ENCODE measurements at places on chromosomes 3 and 15. TPM values are rescaled to one million over a fixed set of nuclear protein-coding genes. Genes with fewer than 3 reads are reported as not detected.

- no peak for DNase-seq
Observed at GRCh38 chr3:158313338-158313927, 203.5 kb downstream of the RSRC1 start.

DNA sequence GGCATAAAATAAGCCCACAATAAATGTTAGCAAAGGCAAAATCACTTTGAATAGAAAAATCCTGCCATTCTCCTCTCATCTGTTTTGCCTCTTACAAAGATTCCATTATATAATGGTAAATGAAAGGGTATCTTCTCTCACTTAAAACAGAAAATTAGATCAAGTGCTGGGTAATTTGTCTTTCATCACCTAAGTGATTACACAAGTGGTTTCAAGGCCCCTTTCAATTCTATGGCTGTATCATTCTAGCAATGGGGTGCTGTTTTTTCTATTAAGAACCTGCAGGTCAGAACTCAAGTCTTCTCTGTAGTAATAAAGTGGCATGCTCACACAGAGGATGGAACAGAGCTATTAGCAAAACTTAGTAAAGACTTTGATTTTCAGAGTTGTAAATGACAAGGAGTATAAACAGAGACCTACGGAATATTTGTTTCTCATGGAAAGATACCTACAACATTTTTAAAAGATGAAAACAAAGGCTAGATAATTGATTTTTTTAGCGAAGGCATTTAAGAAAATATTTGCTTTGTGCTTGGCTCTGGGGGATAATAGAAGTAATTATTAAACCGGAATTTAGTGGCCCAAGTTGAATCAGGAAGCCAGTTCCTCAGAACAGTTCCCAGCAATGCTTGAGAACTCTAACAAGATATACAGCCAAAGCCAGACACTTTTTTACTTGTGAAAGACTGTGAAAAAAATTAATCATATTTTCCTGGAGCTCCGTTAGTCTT, 137.4 kb downstream of the CMSS1 start:
- no peak for DNase-seq

Gene FETUB
- not detected for total RNA-seq

DNA sequence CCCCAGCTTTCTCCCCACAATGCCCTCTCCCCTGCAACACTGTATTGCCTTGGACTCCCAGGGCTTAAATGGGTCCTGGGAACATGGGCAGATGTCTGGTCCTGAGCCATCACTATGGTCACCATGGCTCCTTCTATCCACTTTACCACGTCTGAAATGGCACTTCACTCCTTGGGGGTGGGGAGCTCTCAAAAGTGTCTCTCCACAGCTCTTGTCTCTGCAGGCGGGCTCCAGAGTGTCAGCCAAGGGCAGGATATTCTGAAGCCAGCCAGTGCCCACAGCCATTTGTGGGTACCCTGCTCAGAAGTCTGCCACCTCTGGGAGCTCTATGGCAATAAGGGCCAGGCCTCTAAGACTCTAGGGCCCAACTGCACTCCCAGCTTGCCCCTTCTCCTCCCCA, 163.9 kb downstream of the PPM1L start:
- peak; percentile 67 for DNase-seq

GRCh38 chr15:101264911-101265641, 12.2 kb downstream of the SELENOS start:
- no peak for DNase-seq

- no peak for DNase-seq
Observed at GRCh38 chr3:32778389-32778788, 39.4 kb upstream of the TRIM71 start.

DNA sequence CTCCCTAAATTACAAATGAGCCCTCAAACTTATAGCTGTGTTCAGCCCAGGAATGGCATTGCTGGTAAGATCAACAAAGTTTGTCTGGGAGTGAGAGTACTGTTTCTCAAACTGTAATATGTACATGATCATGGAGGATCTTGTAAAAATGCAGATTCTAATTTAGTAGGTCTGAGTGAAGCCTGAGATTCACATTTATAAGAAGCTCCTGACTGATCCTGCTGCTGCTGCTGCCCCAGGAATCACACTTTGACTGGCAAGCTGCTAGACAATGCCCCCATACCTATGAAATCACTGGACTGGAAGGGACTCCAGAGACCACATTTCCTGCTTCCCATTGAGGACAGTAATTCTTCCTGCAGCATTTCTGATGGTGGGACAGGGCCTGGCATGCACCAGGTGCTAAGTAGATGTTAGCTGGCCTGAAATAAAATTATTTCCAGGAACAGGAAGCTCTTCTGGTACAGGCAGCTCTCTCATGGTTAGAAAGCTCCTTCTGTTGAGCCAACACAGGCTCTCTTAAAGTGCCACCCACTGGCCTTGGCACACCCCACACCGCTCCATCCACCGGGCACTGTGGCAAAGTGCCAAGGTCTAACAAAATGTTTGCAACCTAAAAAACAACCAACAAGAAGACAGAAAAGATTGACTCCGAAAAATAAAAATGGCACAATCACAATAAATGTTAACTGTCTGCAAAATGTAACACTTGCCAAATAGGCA, 36.7 kb upstream of the ZNF710 start:
- DNase-seq, result peak; percentile 59

DNA sequence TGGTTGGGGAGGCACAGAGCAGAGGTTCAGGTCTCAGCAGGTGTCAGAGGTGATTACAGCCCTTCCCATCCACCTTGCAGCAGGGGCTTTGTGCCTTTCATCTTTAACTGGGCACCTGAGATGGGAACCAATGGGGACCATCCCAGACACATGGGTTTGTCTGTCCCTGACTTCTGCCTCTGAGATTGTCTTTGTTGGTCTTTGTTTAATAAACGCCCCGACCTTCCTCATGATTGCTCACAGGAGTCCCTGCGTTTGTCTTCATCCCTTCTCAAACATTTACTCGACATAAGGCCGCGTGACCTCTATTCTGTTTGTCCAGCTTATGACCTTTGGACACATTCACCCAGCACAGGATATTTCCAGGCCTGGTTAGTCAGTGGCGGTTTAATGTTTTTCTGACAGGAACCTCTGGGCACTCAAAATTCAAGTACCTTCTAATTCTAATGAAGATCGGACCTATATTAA, 5.9 kb downstream of the ZSCAN2 start:
- peak; percentile 59 for DNase-seq

Gene PARP15
- total RNA-seq, result 0.16 TPM

GRCh38 chr3:105504440-105504951, 137.8 kb downstream of the ALCAM start:
- no peak for DNase-seq

GRCh38 chr15:96264351-96264798, 66.1 kb upstream of the NR2F2 start:
- DNase-seq, result peak; percentile 45

GRCh38 chr3:55235416-55235815, 251.7 kb downstream of the WNT5A start:
- DNase-seq, result no peak

Data from pancreas (tissue), 10 donors.